Activated CD8-positive, alpha-beta memory T cell treated with anti-CD3 and anti-CD28 coated beads for 1 hour (primary cell): ENCODE measurements at places on chromosomes 3 and 15.

DNA sequence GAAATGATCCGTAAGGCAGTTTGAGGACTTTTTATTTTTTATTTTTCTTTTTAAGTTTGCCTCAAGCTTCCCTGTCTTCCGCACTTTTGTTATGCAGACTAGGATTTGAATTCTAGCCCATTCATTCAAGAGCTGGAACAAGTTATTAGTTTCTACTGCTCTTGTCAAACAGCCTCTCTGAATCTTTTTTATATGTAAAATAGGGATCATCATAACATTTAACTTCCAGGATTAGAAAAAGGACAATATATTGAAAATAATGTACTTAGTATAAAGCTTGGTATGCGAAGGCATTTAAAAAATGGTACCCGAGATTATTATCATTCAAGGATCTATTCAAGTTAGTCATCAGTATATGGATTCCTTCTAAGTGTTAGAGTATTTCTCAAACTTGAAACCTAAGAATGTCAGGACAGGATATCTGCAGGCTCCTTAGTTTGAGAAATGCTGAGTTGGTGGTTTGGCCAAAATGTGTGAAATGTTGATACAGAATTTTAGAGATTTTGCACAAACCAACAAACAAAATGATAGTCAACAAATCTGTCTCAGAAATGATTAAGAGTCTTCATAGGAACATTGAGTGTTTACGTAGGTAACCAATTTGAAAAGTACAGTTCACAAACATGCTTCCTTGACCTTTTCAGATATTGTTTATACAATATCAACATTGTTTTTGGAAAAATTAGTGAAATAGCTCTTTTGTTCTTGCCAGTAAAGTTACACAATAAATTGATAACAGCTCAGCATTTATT is 40.5 kb upstream of the IGSF10 start:
- no peak for DNase-seq

DNA sequence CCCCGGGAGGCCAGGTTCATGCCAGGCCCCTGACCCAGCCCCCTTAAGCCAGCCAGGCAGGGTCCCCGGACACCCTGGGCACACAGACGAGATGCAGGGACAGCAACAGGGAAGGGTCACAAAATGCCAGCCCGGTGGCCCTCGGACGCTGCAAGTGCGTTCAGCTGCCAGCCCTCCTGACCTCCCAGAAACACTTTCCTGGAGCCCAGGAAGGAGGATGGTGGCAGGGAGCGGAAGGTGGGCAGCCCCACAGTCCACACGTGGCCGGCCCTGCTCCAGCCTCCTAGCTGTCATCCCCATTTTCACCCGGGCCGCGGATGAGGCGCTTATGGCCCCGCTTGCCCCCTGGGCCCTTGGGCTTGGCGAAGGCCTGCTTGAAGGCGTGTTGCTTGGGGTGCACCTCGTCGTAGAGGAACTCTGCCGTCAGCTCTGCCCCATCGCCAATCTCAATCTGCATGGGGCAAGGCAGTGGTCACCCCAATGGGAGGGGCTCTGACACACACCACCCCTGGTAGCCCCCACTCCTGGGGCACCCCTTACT is 3.4 kb upstream of the TLR9 start:
- no peak for DNase-seq

- DNase-seq: no peak
These were observed 141.2 kb downstream of the SERPINI1 start for GRCh38 chr3:167876620-167877281.

GRCh38 chr3:197226179-197226578 is 72.2 kb downstream of the DLG1 start:
- no peak for DNase-seq

GRCh38 chr3:124201786-124202185 is 209.9 kb upstream of the ROPN1 start:
- DNase-seq: no peak
